ENCODE measurements at places on chromosomes 4 and X.

DNA sequence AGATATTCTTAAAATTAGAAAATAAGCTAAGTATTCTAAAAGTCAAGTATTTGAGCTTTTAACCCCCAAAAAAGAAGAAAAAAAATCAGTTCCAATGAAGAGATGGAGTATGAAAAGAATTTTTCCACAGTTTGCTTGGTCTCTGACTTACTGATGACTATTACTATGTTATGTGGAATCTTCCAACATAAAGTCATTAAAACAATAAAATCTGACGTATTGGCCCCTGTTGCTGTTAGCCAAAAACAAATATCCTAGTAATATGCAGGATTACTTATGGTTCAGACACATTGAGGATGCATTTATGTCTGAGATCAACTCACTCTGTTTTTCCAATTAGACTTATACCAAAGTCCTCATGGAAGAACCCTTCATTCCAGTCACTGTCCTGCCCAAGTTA, 517.2 kb upstream of the ADGRL3 start:
- no peak for DNase-seq

DNA sequence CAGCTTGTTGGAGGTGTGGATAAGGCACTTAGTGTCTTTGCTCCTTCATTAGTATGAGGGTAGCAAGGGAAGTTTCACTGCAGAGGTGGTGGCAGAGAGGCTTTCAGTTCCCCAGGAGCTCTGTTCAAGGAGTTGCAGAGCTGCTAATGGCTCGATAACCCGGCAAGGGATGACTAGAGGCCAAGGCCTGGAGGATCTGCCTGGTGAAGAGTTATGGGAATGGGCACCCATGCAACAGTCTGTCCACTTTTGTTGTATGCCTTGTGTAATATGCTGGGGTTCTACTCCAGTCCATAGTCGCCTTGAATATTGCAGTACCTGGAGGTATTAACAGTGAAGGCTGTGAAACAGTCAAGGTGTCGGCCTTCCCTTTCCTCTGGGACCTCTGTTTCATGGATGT, 67.8 kb upstream of the NBDY start:
- no peak for DNase-seq

- no peak for DNase-seq
Observed at GRCh38 chr4:125958519-125958918, 643.8 kb downstream of the FAT4 start.

DNA sequence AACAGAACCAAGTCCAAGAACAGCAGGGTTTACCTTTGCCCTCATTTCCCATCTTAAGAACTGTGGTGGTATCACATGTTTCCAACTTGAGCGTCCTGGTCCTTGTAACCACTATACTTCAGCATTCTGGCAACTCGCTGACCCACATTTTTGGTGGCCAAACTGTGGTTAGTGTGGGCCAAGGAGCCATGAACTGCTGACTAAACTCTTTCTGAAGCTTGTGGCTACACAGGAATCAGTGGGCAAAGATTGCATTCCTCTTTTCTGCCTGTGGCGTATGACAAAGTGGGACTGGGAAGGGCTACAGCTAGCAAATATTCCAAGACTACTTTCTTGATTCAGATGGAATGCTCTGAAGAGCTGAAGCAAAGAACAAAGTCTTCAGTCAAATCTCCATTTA, 106.3 kb upstream of the MID1 start:
- no peak for DNase-seq

GRCh38 chr4:41572516-41572915, 34.6 kb downstream of the LIMCH1 start:
- DNase-seq, result no peak

GRCh38 chr4:140162596-140162995, 8.6 kb upstream of the MAML3 start:
- no peak for DNase-seq

DNA sequence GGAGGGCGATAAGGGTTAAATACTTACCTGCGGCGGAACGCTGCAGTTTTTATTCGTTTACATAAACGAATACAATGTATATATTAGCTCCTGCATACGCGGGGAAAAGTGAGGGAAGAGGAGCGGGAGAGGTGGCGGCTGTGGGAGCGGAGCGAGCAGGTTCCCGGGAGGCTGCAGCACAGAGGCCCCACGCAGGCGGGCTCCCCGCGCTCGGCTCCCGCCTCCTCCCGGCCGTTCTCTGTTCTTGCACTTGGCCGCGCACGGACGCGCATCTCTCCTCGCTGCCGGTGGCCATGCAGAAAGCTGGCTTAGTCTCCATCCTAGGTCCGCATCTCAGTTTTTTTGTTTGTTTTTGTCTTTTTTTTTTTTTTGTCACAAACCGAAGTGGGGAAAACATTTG, 340.4 kb upstream of the FAT1 start:
- DNase-seq, result no peak

- no peak for DNase-seq
Observed at GRCh38 chr4:144223661-144224060, 83.1 kb upstream of the GYPA start.

GRCh38 chrX:119757646-119757978, 776 bp upstream of the SOWAHD start:
- DNase-seq, result no peak

- no peak for DNase-seq
Observed at GRCh38 chrX:8413279-8413678, 51.4 kb upstream of the VCX3B start.

- peak; percentile 68 for DNase-seq
Observed at GRCh38 chr4:7719354-7720174, 220.1 kb downstream of the AFAP1 start.

DNA sequence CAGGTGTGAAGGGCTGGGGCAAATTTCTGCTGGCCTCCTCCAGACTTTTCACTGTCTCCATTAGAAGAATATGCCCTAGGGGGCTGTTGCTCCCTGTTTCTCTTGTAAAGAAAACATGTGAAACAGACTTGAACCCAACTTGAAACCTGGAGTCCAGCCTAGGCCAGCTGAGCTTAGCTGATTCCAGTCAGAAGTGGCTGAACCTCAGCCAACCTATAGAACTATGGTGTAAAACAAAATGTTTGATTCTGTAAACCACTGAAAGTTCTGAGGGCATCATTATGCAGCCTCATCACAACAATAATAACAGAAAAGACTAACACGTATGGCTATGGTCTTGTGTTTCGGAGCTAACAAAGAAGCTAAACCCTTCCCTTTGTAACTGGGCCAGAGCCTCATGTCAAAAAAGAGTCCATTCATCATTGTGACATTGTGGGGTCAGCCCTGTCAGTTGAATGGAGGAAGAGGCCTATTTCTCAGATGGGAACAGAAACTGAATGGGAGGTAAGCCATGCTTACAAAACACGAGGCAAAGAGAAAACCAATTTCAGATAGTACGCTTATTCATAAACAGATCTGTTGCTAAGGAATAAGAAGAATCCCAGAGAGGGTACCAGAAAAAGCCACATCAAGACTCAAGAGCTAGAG, 34.1 kb downstream of the SETD7 start:
- DNase-seq, result no peak

GRCh38 chrX:721354-721753, 90.8 kb downstream of the SHOX start:
- no peak for DNase-seq

DNA sequence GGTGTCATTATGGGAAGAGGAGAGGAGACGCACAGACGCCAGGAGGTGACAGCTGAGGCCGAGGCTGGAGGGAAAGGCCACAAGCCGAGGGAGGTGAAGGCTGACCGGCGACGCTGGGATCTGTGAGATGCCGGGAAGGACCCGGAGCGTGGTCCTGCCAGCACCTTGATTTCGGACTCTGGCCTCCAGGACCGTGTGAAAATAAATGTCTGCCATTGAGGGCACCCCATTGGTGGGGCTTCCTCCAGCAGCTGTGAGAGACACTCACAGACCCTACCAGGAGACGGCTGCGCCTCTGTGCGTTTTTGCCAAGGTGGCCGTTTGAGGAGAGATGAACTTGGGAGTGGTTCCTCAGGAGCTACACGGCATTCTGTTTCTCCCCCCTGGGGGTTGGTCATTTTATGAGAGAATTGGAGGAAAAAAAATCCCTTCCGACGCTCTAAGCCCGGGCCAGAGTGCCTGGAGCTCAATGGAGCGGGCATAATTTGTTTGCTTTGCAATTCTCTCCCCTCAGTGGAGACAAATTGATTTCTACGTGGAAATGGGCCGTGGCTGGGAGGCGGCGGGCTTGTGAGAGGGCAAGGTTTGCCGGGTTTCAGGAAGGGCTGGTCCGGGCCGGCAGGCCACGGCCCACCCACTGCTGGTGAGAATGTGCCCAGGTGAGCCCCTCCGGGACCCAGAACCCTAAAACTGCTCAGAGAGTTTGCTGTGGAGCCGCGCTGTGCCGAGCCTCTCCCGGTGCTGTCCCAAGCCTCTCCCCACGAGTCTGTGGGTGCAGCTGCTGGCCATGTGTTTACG, 53.9 kb downstream of the CPZ start:
- no peak for DNase-seq

DNA sequence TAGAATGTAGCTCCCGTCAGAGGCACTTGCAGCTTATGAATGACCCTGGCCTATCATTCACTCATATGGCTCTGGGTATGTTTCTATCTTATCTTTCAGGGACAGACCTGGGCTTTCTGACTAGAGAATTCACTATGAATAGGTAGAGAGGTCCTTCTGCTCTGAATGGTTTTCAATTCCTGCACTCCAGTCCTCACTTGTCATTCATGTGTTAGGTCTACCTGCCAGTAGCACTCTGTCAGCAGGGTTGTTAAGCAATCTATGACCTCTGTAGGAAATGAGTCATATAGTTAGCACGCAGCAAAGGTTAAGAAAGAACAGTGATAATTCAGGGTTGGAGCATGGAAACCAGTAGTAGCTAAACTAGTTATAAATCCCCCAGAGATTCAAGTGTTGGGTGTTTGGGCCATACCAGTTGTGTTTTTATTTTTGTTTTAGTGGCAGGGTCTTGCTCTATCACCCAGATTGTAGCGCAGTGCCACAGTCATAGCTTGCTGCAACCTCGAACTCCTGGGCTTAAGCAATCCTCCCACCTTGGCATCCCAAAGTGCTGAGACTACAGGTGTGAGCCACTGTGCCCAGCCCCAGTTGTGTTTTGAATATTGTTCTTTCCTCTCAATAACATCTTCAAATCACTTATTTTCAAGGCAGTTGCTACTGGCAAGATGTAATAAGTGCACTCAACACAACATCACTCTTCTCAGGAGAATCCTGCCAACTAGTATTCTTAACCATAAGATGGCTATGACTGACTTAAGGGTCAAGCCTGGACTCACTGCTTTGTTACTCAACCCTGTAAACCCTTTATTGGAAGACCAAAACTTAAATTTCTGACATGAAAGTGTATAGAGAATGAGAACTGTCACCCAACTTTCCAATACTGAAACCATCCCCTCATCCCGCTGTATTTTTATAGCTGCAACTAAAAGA, 25.1 kb downstream of the ARL13A start:
- DNase-seq, result no peak

DNA sequence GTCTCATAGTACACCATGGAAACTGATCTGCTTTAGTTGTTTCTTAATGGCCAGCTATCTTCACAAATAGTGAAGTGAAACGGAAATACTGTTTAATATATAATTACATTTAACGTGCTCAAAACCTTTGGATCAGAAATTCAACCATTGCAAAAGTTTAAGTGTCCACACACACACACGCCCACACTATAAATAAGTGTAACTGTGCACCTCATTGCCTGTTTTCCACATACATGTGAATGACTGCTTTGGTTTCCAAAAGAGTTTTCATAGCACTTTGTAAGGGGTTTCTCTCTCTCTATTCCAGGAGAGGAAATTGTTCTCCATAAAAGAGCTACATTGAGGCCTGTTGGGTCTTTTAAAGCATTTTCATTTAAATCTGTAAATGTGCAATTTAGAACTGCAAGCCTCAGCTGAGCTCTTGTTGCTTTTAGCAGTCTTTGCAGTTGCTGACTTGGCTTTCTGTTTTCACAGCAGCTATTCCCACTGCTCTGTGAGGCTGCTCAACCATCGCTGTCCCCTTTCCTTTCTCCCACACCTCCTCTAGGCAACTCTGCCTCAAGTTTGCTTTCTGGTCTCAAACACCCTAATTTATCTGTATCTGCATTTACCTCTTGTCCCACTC, 94.5 kb downstream of the RAPGEF2 start:
- no peak for DNase-seq

GRCh38 chr4:163251204-163251603, 81.2 kb downstream of the NPY1R start:
- DNase-seq, result peak; percentile 29

- peak; percentile 89 for DNase-seq
Observed at GRCh38 chrX:51852096-51852495, 41.3 kb upstream of the MAGED1 start.

DNA sequence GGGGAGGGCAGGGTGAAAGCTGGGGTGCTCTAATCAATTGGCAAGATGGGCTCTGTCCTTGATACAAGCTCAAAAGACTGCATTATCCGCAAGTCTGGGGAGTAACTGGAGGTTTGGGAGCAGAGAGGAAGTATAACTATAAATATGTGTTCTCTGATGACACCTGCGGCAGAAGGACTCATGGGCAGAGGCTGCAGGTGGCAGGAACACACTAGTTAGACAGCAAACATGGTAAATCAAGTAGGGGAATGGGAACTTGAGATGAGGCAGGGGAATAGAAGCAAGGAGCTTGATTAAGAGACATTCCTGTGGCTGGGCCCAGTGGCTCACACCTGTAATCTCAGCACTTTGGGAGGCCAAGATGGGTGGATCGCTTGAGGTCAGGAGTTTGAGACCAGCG, 30.3 kb downstream of the SH3KBP1 start:
- DNase-seq, result no peak

DNA sequence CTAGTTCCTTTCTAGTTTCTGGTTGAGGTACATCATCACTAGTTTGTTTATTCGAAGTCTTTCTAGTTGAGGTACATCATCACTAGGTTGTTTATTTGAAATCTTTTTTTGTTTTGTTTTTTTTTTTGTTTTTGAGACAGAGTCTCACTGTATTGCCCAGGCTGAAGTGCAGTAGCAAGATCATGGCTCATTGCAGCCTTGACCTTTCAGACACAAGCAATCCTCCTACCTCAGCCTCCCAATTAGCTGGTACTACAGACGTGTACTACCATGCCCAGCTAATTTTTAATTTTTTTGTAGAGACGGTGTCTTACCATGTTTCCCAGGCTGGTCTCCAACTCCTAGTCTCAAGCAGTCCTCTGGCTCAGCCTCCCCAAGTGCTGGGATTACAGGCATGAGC, 54.9 kb downstream of the CEP135 start:
- no peak for DNase-seq

GRCh38 chr4:53490965-53491622, 100.2 kb downstream of the LNX1 start:
- peak; percentile 36 for DNase-seq

- no peak for DNase-seq
Observed at GRCh38 chr4:47271291-47271690, 192.2 kb downstream of the COMMD8 start.

DNA sequence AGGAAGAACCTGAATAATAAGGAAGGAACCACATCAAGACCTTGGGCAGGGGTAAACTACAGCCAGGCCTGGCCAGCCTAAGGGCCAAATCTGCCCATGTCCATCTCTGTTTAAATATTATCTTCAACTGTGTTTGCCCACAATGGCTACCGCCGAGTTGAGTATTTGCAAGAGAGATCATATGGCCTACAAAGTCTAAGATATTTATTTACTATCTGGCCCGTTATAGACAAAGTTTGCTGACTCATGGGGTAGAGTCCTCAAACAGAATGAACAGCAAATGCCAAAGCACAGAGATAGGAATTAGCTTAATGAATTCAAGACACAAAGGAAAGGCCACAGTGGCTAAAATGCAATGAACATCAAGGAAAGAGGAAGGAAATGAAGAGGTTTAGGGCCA, 44.8 kb downstream of the RPS6KA3 start:
- no peak for DNase-seq

GRCh38 chrX:42385730-42386129, 392.2 kb downstream of the PPP1R2C start:
- no peak for DNase-seq

GRCh38 chrX:64206556-64207162, 1.2 kb upstream of the AMER1 start:
- peak; percentile 60 for DNase-seq

All from NCI-H82 (cell line).